ENCODE measurements at places on chromosomes 16 and 17. TPM values are rescaled to one million over a fixed set of nuclear protein-coding genes. Genes with fewer than 3 reads are reported as not detected.

GPRC5C gene
- not detected for total RNA-seq

KRTAP2-1 gene
- total RNA-seq = not detected

C16orf74 gene
- total RNA-seq = 11.7 TPM

PFAS gene
- 29.1 TPM for total RNA-seq

NEUROD2 gene
- total RNA-seq = not detected

RPA1 gene
- 119 TPM for total RNA-seq

- H3K27me3 ChIP-seq = no peaks in the 10 kb centered on the region
- no peak overlapping the region for H3K4me3 ChIP-seq
- DNase-seq = no peak
Measured at GRCh38 chr16:82328881-82329469, 159.0 kb upstream of the MPHOSPH6 start.

- H3K27me3 ChIP-seq = no peaks in the 10 kb centered on the region
- H3K4me1 ChIP-seq = no peaks in the 10 kb centered on the region
- no peak overlapping the region for H3K4me3 ChIP-seq
- no peak for DNase-seq
- no peak overlapping the region for H3K27ac ChIP-seq
Measured at GRCh38 chr16:72270531-72270930, 98.6 kb upstream of the PMFBP1 start.

DNA sequence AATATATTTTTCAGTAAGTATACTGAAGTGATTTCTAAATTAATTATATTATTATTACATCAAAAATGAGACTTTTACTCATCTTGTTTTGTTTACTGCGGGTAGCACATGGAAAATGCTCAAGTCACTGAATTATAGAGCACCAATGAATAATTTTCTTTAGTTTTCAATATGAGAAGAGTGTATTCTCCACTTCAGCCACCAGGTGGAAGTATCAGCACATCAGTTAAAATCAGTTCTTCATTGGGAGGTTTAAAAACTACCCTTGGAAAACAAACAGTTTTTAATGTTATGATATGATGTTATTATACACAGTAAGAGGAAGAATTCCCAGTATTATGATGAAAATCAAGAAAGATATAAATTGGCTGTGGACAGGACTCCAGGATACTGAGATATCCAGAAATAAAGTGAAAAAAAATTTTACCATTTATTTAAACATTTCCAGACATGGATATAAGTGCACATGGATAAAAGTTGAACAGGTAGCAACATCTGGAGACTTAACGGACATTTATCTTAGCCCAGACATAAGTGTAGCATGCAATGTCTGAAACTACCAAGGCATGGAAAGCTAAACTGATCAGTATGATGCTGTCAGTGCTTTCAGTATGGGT is 467.3 kb downstream of the KCNJ2 start:
- H3K4me1 ChIP-seq = no peaks in the 10 kb centered on the region
- DNase-seq = peak; percentile 9
- no peaks in the 10 kb centered on the region for H3K36me3 ChIP-seq
- no peak overlapping the region for H3K4me3 ChIP-seq

DNA sequence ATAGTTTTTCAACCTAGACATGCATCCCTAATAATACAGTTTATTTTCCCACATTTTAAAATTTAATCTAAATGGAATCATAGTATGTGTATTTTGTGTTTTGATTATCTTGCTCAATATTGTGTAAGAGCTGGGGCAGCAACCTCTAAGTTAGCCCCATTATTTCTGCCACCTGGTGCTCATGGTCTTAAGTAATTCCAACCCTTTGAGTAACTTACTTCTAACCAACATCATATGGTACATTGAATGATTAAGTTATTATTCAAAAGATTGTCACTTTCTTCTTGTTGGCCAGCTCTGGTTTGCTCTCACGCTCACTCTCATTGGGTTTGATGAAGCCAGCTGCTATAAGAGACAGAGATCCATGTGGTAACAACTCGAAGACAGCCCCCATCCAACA is 3.9 kb upstream of the KRTAP4-3 start:
- H3K27ac ChIP-seq = no peak overlapping the region
- H3K36me3 ChIP-seq = no peaks in the 10 kb centered on the region
- no peak overlapping the region for H3K4me3 ChIP-seq
- H3K27me3 ChIP-seq = no peaks in the 10 kb centered on the region

- no peak for DNase-seq
- no peaks in the 10 kb centered on the region for H3K27me3 ChIP-seq
- H3K36me3 ChIP-seq = peaks cover 14% of the 10 kb centered on the region
- no peak overlapping the region for H3K4me3 ChIP-seq
- H3K27ac ChIP-seq = no peak overlapping the region
Measured at GRCh38 chr17:4667166-4667565, 25.7 kb upstream of the ALOX15 start.

DNA sequence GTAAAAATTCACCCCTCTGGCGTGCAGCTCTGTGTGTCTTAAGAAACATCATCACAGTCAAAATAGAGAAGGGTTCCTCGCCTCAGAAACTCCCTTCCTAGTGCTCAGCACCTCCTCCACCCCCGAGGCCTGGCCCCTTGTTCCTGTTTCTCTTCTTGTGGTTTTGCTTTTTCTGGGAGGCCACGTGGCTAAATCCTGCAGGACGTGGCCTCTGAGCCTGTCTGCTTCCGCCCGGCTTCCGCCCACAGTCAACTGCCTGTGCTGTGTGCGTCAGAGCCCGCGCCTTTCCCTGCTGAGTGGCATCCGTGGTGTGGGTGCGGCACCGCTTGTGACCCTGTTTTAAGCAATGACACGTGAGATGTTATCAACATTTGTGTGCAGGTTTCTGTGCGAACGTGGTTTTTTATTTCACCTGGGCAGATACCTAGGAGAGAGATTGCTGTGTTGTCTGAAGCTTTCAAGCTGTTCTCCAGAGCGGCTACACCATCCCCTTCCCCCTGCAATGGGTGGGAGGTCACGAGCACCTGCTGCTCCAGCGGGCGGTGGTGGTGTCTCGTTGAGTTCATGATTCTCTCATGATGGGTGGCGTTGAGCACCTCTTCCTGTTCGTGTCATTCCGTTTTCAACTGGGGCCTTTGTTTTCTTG is 21.7 kb downstream of the ACSF3 start:
- peak overlapping the region; percentile 45 for H3K4me3 ChIP-seq
- H3K4me1 ChIP-seq = peaks cover 46% of the 10 kb centered on the region
- H3K27ac ChIP-seq = peak overlapping the region; percentile 86
- DNase-seq = peak; percentile 94

DNA sequence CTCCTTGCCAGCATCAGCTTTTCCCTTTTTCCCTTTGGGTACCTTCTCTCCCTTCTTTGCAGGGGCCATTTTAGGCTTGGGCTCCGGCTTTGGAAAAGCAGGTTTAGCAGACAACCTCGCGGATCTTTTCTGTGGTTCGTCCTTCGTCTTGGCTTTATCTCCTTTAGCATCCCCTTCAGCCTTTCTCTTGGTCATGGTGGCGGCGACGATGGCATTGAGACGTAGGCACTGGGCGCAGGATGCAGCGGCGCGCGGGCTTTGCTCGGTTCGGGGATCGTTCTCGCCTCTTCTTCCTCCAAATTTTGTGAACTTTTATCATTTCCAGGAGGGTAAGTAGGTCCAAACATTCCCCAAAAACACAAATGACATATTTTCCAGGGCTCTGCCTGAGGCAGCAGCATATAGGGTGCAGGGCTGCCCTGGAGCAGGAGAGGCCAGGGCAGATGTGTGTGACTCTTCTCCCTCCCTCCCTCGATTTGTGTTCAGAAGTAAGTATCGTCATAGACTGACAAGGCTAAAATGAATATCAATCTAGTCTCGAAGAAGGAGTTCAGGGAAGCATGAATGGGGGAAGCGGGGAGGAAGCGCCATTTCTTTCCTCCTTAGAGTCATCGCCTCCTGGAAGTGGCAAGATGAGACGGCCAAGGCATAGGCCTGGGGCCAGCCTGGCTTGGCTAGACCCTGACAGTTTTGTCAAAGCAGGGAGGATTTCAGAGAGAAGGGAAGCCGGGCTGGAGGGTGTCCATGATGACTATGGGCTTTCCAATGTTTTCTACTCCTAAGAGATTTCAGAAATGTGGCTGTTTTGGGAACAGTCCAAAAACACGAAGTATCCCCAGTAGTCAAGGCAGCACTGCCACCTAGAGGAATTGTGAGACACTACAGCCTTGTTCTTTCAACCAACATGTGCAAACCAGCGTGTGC is 13.2 kb downstream of the CHCT1 start:
- no peaks in the 10 kb centered on the region for H3K4me1 ChIP-seq
- peak; percentile 66 for DNase-seq
- no peaks in the 10 kb centered on the region for H3K27me3 ChIP-seq
- H3K4me3 ChIP-seq = no peak overlapping the region

- H3K4me1 ChIP-seq = peaks cover 38% of the 10 kb centered on the region
- no peaks in the 10 kb centered on the region for H3K36me3 ChIP-seq
- no peaks in the 10 kb centered on the region for H3K27me3 ChIP-seq
Measured at GRCh38 chr17:17018021-17018441, 24.2 kb upstream of the MPRIP start.

- no peak for DNase-seq
- no peaks in the 10 kb centered on the region for H3K27me3 ChIP-seq
- H3K4me3 ChIP-seq = no peak overlapping the region
- H3K4me1 ChIP-seq = peaks cover 26% of the 10 kb centered on the region
Measured at GRCh38 chr17:34847938-34848337, 113.3 kb downstream of the CCT6B start.

GRCh38 chr17:40344421-40345160 is 19.9 kb downstream of the GJD3 start:
- H3K4me1 ChIP-seq = peaks cover 80% of the 10 kb centered on the region
- H3K36me3 ChIP-seq = peaks cover 23% of the 10 kb centered on the region
- no peaks in the 10 kb centered on the region for H3K27me3 ChIP-seq
- H3K27ac ChIP-seq = peak overlapping the region; percentile 66
- H3K4me3 ChIP-seq = peak overlapping the region; percentile 28

- no peaks in the 10 kb centered on the region for H3K36me3 ChIP-seq
- no peak overlapping the region for H3K27ac ChIP-seq
- DNase-seq = no peak
- H3K27me3 ChIP-seq = no peaks in the 10 kb centered on the region
- H3K4me1 ChIP-seq = no peaks in the 10 kb centered on the region
Measured at GRCh38 chr17:16919663-16920627, 52.0 kb downstream of the TNFRSF13B start.

GRCh38 chr16:22373662-22374310 is 633 bp downstream of the CDR2 start:
- H3K36me3 ChIP-seq = peaks cover 3% of the 10 kb centered on the region
- H3K27ac ChIP-seq = peak overlapping the region; percentile 78
- H3K27me3 ChIP-seq = no peaks in the 10 kb centered on the region
- H3K4me3 ChIP-seq = peak overlapping the region; percentile 87

- no peaks in the 10 kb centered on the region for H3K27me3 ChIP-seq
- H3K36me3 ChIP-seq = no peaks in the 10 kb centered on the region
- no peak overlapping the region for H3K4me3 ChIP-seq
- no peak for DNase-seq
- H3K27ac ChIP-seq = no peak overlapping the region
- no peaks in the 10 kb centered on the region for H3K4me1 ChIP-seq
Measured at GRCh38 chr16:50530277-50531236, 17.6 kb upstream of the NKD1 start.

GRCh38 chr17:73833775-73834488 is 189.7 kb upstream of the SDK2 start:
- H3K36me3 ChIP-seq = no peaks in the 10 kb centered on the region
- no peak for DNase-seq
- peaks cover 50% of the 10 kb centered on the region for H3K4me1 ChIP-seq

DNA sequence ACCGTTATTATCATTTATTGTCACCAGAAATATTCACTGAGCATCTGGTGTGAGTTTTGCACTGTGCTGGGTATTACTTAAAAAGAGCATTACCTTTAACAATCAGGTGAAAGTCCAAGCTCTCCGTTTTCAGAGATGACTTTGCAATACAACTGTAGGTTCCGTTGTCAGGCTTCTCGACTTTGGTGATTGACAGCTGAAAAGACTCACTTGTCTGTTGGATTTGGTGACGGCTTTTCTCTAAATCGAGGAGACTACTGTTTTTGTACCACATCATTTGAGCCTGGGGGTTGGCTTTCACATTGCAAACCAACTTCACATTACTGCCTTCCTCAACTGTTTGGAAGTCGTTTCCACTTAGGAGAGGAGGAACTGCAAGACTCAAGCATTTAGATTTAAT is 9.1 kb downstream of the TMIGD1 start:
- no peak overlapping the region for H3K4me3 ChIP-seq
- peaks cover 56% of the 10 kb centered on the region for H3K4me1 ChIP-seq
- H3K27me3 ChIP-seq = no peaks in the 10 kb centered on the region
- H3K27ac ChIP-seq = peak overlapping the region; percentile 45
- no peaks in the 10 kb centered on the region for H3K36me3 ChIP-seq

DNA sequence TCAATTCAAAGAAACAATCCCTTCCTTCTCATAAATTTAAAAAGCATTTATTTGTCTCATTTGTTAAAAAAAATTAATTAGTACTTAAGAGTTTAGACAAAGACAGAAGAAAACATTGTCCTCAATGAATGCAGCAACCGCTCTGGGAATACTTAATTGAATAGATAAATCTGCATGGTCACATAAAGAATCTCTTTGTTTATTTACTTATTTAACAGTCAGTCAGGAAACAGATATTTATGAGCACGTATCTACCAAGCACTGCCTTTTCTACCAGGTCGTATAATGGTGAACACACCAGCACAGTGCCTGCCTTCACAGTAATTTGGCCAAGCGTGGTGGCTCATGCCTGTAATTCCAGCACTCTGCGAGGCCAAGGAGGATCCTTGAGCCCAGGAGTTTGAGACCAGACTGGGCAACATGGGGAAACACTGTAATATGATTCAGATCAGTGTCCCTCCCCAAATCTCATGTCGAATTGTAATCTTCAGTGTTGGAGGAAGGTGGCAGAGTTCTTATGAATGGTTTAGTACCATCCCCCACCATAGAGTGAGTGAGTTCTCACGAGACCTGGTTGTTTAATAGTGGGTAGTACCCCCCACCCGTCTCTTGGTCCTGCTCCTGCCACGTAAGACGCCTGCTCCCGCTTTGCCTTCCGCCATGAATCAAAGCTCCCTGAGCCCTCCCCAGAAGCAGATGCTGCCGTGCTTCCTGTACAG is 8.1 kb downstream of the WIPI1 start:
- no peak for DNase-seq
- no peaks in the 10 kb centered on the region for H3K27me3 ChIP-seq
- H3K27ac ChIP-seq = no peak overlapping the region
- no peak overlapping the region for H3K4me3 ChIP-seq

GRCh38 chr16:50437769-50438437 is 69.1 kb upstream of the BRD7 start:
- H3K36me3 ChIP-seq = no peaks in the 10 kb centered on the region
- H3K4me3 ChIP-seq = no peak overlapping the region
- no peaks in the 10 kb centered on the region for H3K27me3 ChIP-seq
- no peak overlapping the region for H3K27ac ChIP-seq

DNA sequence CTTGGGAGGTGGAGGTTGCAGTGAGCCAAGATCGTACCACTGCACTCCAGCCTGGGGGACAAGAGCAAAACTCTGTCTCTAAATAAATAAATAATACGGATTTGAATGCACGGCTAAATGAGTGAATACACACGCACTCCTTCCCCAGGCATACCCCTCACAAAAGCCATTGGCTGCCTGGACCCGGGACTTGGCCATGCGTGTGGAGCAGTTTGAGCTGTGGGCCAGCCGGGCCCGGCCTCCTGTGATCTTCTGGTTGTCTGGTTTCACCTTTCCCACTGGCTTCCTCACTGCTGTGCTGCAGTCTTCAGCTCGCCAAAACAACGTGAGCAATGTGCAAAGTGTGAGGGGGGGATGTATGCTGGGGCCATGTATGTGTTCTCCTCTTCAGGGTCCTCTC is 1.6 kb upstream of the KDM6B start:
- H3K36me3 ChIP-seq = no peaks in the 10 kb centered on the region
- no peaks in the 10 kb centered on the region for H3K27me3 ChIP-seq
- H3K4me1 ChIP-seq = peaks cover 23% of the 10 kb centered on the region

- no peaks in the 10 kb centered on the region for H3K4me1 ChIP-seq
- no peak for DNase-seq
- H3K4me3 ChIP-seq = no peak overlapping the region
- H3K27ac ChIP-seq = no peak overlapping the region
- H3K36me3 ChIP-seq = peaks cover 20% of the 10 kb centered on the region
- H3K27me3 ChIP-seq = no peaks in the 10 kb centered on the region
Measured at GRCh38 chr17:57121308-57122042, 36.4 kb downstream of the AKAP1 start.

Data from CD4-positive, alpha-beta memory T cell (primary cell).